ENCODE measurements at places on chromosomes 11 and 22.
A peak's percentile ranks its signal among the peaks of the same experiment; 100 is the strongest.

- no peak for DNase-seq
Observed at GRCh38 chr11:12123273-12123672, 12.9 kb downstream of the MICAL2 start.

- DNase-seq: no peak
Observed at GRCh38 chr11:117316197-117316961, at the start of gene BACE1. BACE1 (minus strand) TSS chr11:117316256; CDS start chr11:117315795, 461 bp downstream.

DNA sequence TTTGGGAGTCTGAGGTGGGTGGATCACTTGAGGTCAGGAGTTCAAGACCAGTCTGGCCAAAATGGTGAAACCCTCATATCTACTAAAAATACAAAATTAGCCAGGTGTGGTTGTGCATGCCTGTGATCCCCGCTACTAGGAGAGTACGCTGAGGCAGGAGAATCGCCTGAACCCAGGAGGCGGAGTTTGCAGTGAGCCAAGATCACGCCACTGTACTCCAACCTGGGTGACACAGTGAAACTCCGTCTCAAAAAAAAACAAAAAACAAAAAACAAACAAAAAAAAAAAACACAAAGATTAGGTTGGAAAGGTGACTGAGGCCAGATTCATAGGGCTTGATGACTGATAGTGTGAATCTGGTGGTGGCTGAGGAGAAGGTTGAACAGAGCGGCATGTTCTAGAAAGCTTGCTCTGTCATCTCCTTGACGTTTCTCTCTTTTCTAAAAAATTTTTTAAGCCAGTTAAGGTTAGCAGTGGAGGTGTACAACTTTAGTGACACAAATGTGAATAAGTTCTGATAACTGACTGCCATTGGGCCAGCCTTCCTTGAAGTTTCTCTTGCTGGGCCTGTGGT is 40.9 kb downstream of the TXN2 start:
- no peak for DNase-seq

DNA sequence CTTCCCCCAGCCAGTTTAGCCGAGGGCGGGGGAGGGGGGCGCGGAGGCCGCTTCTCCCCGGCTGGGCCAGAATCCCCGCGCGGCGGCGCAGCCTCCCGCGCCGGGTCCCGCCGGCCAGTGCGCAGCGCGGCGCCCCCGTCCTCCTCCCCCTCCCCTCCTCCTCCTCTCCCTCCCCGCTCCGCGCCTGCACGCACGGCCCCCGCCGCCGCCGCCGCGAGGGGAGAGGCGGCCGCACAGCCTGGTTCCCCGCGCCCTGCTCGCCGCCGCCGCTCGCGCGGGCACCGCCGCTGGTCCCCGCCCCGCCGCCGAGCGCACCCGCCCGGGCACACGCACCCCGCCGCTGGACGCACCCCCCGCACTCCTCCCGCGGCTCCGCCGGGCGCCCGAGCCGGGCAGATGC is at the start of gene FLRT1:
Gene FLRT1 (plus strand): TSS at position 356 of the 400 bp plus-strand sequence. CDS start 80,337 bp downstream, outside the sequence.
- no peak for DNase-seq

DNA sequence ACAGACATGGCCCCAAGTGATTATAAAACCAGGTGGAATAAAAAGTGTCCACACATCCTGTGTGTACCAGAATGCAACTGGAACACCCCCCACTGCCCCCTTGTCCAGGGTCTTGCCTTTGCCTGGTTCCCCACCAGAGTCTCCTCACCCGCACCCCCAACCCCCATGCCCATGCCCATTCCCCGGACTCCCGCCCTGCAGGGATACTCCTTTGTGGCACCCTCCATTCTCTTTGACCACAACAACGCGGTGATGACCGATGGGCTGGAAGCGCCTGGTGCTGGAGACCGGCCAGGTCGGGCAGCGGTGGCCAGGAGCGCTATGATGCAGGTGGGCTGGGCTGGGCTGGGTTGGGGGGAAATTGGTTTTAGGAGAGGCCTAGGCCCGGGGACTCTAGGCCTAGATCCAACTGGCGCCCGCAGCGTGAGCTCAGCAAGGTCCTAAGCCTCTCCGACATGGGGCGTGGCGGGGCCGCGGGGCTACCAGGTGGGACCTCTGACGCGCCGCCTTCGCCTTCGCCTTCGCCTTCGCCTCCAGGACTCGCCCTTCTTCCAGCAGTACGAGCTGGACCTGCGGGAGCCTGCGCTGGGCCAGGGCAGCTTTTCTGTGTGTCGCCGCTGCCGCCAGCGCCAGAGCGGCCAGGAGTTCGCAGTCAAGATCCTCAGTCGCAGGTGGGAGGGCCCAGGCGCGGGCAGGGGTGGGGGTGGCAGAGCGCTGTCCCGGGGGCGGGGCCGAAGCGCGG is 9.1 kb downstream of the RPS6KA4 start:
- DNase-seq: no peak

DNA sequence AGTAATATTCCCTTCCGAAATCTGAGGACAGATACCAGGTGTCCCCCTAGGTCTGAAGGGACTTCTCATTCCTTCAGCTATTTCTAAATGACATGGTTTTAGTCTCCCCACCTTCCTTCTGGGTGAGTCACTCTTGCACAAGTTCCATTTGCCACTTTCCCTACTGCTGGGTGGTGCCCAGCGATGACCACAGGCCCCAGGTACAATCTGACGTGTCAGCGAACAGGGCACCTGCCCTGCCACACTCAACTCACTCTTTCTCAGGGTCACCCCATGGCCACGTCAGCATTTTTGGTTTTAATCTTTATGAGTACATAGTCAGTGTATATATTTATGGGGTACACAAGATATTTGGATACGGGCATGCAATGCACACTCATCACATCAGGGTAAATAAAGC is 17.2 kb downstream of the POU2AF1 start:
- no peak for DNase-seq

GRCh38 chr11:65055538-65055937 is 2.8 kb downstream of the NAALADL1 start:
- DNase-seq: no peak

DNA sequence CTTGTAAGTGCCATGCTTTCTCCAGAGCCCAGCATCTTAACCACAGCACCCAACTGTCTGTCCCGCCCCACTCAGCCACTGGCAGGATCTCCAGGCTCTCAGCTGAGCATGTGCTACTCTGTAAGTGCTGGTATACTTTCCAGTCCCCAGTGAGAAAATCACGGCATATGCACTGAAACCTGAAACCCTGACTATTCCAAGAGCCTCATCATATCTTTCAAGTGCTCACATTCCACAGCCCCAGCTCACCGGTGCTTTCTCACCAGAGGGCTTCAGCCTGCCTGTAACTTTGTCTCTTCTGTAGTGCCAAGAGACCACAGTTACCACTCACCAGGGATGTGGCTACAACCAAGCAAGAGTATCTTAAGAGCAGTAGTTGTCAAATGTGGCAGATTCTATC is 24.4 kb upstream of the PAMR1 start:
- DNase-seq: no peak

GRCh38 chr22:38193580-38193979 is 8.2 kb upstream of the MAFF start:
- no peak for DNase-seq

GRCh38 chr22:20249797-20250354 is 18.2 kb downstream of the RTN4R start:
- no peak for DNase-seq

DNA sequence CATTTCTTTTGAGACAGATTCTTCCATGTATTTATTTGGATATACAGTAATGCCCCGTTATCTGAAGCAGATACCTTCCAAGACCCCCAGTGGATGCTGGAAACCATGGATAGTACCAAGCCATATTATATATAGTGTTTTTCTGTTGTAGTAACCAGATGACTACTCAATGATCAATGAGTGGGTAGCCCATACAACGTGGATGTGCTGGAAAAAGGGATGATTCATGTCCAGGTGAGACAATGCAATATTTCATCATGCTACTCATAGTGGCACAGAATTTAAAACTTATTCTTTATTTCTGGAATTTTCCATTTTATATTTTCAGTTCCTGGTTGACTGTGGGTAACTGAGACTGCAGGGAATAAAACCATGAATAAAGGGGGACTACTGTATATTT is 427.5 kb downstream of the METTL15 start:
- DNase-seq: no peak

DNA sequence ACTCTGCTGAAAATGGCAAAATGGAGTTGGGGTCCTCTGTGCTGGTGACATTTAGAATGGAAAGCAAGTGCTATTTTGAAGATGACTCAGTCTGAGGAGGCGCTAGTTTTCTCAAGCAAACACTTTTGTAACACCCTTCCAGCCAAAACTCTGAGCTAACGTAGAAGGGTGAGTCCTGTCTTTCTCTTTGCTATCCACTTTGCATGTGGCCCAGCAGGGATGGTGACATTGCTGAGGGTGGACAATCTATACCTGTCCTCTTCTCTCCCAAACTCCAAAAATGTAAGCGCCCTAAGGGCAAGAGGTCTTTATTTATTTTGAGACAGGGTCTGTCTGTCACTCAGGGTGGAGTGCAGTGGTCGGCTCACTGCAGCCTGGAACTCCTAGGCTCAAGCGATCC is 3.6 kb upstream of the KAT5 start:
- no peak for DNase-seq

DNA sequence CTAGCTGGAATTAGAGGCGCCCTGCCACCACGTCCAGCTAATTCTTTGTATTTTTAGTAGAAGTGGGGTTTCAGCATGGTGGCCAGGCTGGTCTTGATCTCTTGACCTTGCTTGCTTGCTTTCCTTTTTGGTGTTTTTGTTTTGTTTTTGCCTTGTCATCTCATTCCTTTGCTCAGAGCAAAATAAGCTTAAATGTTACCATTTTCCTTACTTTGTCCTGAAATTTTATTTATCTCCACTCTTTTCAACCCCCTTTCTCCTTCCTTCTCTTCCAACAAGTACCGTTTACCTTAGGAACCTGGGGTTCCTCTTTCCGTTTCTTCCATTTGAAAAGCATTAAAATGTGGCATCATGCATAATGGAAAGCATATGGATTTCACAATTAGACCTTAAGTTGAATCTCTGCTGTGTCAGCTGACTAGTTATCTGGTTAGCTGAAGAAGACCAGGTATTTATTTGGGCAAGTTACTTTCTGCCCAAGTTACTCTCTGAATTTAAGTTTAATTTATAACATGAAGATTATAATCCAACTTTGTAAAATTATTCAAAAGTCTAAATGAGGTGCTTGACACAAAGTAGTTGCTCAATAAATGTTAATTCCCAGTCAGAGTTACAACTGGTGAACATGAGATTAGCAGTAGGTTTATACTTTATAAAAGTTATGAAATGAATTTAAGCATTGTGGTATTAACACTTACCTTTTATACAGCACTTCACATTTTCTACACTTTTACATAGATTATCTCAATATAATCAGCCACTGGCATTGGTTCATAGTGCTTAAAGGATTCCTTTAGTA is 69.7 kb downstream of the PRMT3 start:
- DNase-seq: no peak

- no peak for DNase-seq
Observed at GRCh38 chr11:27553186-27553585, 46.6 kb upstream of the LIN7C start.

DNA sequence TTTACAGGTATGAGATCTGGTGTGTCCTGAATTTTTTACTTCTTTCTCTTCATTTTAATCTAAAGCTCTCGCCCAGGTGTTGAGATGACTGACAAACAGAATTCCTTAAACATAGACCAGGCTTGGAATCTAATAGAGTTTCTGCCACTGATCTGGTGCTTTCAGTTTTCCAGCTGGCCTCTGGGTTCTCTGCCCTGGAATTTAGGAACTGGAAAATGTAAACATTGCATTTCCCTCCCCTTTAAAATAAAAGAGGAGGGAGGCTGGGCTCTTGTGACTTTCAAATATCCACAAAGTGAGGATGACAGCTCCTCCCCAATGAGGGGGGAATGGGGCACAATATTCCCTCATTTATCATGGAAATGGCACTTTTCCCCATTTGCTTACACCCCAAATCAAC is 5.0 kb downstream of the PAMR1 start:
- DNase-seq: no peak

GRCh38 chr22:46424496-46424895 is 89.0 kb downstream of the TRMU start:
- no peak for DNase-seq

DNA sequence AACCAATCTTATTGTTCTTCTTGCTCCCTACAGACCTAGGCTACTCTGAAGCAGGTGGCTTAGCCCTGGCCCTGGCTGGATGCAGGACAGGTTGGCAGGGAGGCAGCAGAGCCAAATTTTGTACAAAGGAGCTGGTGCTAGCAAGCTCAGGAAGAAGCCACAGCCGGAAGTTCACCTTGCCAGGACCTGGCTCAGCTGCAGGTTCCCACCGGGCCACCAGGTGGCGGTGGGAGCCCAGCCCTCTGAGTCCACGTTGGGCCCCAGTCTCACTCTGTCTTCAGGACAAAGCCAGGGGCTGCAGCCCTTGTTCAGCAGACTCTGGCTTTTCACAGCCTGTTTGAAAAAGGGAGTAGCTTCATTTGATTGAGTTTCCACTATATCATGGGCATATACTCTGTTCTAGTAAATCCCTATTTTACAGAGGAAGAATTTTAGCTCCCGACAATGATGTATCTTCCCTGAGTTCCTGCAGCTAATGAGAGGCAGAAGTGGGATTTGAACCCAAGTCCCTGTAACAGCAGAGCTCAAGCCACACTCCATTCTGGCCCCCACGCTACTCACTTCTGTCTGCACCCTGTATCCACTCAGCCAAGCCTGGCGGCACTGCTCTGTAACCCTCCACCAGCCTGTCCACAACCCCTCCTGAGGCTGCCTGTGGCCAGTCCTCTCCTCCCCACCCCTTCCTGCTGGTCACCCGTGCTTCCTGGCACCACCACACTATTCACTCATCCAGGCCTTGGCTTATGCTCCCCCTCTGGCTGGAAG is 3.3 kb downstream of the TKFC start:
- DNase-seq: peak; percentile 83

- no peak for DNase-seq
Observed at GRCh38 chr22:32628628-32629572, 154.3 kb downstream of the FBXO7 start.

DNA sequence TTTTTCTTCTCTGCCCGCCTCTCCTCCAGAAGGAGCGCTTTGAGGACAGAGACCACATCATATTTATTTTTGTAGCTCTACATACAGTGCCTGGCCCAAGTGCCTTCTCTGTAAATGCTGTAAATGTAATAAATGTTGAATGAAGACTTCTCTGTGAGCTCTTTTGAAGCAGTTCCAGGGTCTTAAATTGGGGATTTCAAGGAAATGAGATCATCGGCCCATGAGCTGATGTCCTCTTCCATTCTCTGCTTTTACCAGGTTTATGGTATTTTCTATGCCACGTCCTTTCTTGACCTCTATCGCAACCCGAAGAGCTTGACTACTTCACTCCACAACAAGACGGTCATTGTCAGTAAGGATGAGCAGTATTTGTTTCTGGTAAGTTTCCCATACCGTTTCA is 165.7 kb upstream of the SORL1-AS1 start:
- DNase-seq: no peak

- DNase-seq: no peak
Observed at GRCh38 chr11:10080138-10080537, 213.9 kb downstream of the SBF2 start.

- DNase-seq: no peak
Observed at GRCh38 chr11:126024123-126024522, 38.5 kb downstream of the CDON start.
